ENCODE measurements at places on chromosomes 3 and 15.

- peak; percentile 22 for DNase-seq
Measured at GRCh38 chr3:16767006-16767405, 117.7 kb upstream of the PLCL2 start.

GRCh38 chr3:124885466-124886167 lies 1.5 kb downstream of the ITGB5 start:
- DNase-seq = peak; percentile 61

DNA sequence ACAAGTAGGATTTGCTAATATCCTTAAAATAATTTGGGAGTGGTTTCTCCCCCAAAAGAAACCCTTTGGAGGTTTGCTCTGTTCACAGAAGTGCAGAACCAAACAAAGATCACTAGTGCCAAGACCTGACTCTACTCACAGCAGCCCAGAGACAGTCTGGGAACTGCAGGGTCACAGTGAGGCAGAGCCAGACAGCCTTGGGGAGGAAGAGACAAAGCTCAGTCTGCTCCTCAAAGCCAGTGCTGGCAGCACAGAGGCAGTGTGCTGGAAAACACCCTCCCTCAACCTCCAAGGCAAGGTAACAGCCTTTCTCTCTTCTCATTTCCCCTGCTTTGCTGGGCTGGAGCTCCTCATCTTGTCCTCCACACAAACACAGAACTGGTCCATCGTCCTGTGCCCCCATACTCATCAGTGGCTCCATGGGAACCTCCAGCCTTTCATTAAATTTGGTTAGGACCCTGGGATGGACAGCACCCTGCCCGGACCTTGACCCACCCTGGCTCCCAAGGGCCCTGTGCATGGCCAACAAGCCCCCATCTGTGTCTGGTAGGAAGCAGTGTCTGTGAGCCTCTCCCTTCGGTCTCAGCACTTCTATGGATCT lies 12.6 kb downstream of the RAB6B start:
- peak; percentile 10 for DNase-seq

- no peak for DNase-seq
Measured at GRCh38 chr3:46930945-46931403, 45.6 kb downstream of the CCDC12 start.

- no peak for DNase-seq
Measured at GRCh38 chr3:129618186-129618820, 11.8 kb upstream of the PLXND1 start.

GRCh38 chr15:30042556-30042955 lies 40.2 kb upstream of the GOLGA8J start:
- no peak for DNase-seq

- DNase-seq = no peak
Measured at GRCh38 chr3:10473581-10474274, 31.7 kb downstream of the ATP2B2 start.

DNA sequence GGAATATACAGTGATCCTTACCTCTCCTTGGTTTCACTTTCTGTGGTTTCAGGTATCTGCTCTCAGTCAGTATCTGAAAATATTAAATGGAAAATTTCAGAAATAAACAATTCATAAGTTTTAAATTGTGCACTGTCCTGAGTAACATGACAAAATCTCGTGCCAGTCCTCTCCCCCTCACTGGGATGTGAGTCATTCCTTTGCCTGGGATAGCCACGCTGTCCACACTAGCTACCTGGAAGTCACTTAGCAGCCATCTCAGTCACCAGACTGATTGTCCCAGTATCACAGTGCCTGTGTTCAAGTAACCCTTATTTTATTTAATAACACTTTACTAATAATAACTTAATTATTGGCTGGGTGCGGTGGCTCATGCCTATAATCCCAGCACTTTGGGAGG lies 15.3 kb upstream of the KLHL25 start:
- DNase-seq = no peak

DNA sequence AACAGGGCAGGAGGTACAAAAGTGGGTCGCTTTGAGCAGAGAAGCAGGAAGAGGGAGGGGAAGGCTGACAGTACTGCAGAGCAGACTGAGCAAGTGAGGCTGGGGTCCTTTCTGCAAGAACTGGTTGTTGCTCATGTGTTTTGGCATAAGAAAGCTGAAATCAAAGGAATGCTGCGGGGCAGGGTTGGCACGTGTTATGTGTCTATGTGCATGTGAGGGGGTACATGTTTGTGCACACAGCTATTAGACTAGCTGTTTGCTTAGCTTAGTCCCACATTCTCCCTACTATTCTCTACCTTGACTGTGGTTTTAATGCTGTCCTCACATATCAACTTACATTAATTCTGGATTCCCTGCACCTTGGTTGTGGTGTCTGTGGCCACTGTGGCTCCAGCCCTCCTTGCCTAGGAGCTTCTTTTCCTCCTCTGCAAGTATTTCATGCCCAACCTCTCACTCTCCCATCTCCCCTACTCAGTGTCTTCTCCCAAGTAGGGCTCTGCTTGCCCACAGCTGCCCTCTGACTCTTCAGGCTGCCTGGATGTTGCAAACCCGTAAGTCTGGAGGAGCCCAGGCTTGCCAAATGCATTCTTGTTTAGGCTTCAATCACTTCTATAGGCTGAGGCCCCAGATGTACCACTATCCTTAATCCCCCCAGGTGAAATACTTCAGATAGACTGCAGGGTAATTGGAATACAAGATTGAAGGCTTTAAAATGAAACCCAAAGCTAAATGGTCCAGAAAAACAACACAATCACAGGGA lies 4.8 kb downstream of the TAGLN3 start:
- DNase-seq = no peak

DNA sequence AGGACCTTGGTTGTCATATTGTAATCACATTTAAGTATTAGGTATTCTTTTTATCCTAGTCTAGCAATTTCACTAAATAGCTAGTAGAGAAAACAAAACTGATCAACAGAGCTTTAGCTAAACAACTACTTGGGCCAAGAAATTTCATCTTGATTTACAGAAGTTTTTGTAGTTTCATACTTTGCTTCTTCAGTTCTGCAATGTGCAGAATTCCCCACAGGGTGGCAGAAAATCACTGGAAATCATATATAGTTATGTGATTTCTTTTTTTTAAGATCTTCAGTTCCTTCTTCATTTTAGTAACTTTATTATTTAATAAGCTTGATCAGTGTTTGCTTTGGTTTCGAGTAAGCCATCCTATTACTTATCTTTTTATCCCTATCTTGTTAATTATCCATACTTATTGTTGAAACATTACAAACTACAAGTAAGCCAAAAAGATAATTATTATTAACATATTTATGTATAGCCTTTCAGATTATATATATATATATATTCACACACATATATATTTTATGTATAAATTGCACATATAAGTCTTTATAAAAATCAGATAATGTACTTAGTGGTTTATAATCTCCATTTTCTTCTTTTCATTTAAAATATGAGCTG lies 2.2 kb upstream of the BNIP2 start:
- DNase-seq = peak; percentile 24

- DNase-seq = no peak
Measured at GRCh38 chr3:17557749-17558463, 184.5 kb downstream of the TBC1D5 start.

GRCh38 chr15:94840794-94841783 lies 609.7 kb downstream of the MCTP2 start:
- DNase-seq = peak; percentile 41

GRCh38 chr3:76869726-76870384 lies 170.0 kb upstream of the ROBO2 start:
- DNase-seq = no peak

GRCh38 chr3:120875989-120876388 lies 32.0 kb upstream of the STXBP5L start:
- DNase-seq = no peak

- no peak for DNase-seq
Measured at GRCh38 chr15:58453931-58454793, 22.4 kb downstream of the LIPC start.

GRCh38 chr3:159941038-159942000 lies 47.3 kb upstream of the IL12A start:
- DNase-seq = no peak

DNA sequence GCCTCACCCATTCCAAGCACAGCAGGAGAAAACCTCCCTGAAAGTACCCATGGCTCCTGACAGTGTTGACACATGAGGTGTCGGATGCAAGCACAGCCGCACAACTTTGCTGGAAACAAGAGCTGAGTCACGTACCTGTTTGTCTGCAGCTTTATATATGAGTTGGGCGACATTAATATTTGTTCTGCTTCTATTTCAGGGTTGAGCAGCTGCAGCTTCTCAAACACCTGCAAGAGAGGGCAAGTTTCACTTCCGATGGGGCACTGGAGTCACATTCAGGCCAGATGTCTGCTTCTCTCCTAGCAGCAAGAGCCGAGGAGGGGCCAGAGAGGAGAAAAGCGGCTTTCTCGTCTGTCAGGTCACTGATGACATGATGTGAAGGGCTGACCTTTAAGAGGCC lies 88.0 kb downstream of the NUP210 start:
- DNase-seq = no peak

DNA sequence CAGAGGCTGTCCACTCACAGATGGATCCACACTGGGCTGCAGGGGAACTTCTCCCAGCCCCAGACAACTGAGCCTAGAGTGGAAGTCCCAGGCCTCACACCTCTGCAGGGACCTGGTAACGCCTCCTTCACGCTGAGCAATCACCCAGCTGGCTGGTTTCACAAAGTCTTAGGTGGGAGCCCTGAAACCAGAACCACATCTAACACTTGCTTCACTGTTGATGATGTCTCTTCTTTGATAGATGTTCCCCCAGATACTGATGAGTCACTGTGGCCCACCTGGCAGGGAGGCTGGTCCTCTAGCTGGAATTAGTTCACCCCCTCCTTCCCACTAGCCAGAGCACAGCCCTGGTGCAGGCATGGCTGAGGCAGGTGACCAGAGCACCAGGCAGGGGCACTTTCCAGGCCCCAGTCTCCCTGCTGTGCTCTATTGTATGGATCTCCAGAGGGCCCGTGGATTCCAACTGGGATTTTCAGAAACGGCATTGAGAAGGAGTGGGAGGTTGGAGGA lies 33.5 kb downstream of the MYL3 start:
- DNase-seq = no peak

GRCh38 chr3:98596541-98597500 lies 3.4 kb upstream of the CPOX start:
- peak; percentile 22 for DNase-seq

DNA sequence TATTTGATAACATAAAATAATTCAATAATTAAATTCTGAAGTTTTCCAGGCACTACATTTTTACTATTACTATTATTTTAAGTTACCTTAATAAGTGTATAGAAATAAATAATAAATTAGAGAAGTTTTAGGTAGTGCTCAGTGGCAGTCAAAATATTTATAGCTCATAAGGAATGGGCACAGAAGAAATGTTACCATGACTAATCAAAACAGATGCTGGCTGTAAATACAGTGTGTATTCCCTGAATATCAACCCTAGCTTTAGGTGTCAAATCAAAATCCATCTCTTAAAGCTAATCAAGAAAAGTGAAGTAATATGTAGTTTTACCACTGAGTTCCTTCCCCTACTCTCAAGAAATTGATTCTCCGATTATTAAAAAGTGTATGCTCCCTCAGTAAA lies 35.5 kb downstream of the ZBTB20 start:
- peak; percentile 8 for DNase-seq

DNA sequence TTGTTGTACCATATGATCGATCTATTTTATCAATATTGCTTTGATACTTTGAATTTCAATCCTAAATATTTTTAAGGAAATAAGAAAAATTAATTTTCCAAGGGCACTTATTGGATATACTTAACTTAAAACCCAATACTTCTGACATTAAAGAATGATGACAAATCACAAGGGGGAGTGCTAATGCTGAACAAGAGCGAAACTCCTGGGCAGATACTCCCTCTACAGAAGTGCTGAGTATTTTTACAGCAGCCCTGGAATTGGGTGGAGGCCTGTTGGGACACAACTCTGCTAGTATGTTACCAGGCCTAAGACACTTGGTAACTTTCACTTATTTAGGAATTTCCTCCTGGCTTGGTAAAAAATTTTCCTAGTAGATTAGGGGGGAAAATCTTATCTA lies 46.2 kb downstream of the DENND6A start:
- peak; percentile 79 for DNase-seq

DNA sequence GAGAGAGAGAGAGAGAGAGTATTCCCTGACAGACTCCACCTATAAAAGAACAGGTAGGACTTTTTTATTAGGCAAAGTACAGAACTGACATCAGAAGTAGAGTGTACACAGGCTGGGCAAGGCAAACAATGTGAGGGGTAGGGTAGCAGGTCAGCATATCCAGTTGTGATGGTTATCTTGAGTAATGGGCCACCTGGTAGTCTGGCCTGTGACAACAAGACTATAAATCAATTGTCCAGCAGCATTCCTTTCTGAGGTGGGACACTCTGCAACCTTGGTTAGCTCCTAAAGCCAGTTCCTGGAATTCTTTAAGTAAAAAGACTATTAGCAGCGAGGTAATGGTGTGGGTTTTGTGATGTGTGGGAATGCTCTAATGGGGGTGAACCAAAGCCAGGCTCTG lies 14.9 kb upstream of the TMCC1 start:
- DNase-seq = no peak

DNA sequence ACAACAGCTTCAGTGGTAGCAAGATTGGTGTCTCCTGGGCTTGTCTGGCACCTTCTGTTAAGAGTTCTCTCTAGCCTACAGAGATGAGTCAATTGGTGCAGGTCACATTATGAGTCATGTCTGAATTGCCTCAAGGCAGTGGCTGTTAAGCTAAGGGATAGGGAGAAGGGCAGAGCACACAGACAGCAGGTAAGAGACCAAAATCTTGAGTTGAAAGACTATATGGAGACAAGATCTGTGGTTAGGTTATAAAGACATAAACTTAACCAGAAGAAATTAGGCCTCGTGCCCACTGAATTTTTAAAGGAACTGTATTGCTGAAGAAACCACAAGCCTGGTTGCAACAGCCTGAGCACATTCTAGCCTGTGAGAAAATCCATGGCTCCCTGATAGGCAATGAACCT lies 19.2 kb upstream of the KPNA1 start:
- DNase-seq = peak; percentile 83

- DNase-seq = no peak
Measured at GRCh38 chr15:27990521-27991515, 108.3 kb downstream of the OCA2 start.

DNA sequence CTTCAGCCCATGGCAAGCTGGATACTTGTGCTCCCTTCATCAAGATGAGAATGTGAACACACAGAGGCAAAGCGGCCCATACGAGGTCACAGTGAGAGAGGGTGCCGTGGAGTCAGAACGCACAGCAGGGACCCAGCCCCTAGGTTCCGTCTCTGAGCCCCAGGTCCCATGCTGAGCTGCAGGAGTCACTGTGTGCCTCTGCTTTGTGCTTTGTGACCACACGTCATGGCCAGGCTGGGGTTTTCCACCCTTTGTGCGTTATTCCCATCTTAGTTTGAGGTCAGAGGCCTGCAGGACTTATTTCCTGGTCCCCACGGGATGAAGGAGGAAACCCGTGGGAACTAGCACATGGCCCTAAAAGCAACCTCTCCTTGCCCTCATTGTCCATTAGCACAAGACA lies 140.3 kb downstream of the TJP1 start:
- DNase-seq = no peak

- DNase-seq = no peak
Measured at GRCh38 chr15:44593042-44593736, 56.2 kb downstream of the EIF3J start.

GRCh38 chr3:98563661-98564281 lies 29.6 kb downstream of the CPOX start:
- DNase-seq = peak; percentile 56
